ENCODE measurements at places on chromosomes 6 and 20.

DNA sequence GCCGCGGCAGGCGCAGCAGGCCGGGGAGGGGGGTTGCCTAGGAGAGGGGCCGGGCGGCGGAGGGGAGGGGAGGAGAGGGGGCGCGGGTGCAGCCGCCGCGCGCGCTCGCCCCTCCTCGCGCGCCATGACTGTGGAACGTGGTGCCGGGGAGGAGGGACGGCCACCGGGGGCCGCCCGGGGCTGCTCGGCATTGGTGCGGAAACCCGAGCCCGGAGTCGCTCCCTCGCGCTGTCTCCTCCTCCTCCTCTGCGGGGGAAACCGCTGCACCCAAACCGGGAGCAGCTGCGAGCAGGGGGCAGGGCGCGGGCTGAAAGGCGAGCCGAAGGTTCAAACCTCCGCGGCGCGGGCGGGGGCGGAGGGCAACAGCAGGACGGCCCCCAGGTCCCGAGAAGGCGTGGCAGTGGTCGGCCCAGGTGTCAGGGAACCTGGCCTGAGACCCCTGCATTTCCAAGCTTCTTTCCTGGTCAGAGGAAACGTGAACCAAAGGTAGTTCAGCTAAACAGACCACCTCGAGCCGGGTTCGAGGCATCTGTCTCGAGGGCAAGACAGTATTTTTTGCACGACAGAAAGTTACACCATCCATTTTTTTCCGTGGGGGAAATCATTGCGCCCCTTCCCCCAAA is 1.4 kb upstream of the TRERF1 start:
- DNase-seq, result peak; percentile 96

DNA sequence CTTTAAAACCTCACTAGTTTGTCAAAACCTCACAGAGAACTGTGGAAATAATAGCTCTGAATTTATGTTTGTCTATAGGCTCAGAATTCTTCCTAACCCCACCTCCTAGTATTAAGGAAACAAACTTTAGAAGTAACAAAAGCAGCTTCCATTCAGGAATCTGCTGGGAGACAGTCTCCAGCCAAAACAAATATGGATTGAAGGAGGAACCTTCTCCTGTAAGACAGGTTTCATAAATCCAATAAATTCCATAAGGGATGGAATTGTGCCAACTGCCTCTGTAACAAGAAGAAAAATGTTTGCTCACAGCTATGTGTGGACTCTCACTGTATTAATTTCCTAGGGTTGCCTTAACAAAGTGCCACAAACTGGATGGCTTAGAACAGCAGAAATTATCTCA is 7.5 kb downstream of the SYCP2 start:
- no peak for DNase-seq

GRCh38 chr6:87914637-87915395 is 132.8 kb upstream of the SPACA1 start:
- no peak for DNase-seq

DNA sequence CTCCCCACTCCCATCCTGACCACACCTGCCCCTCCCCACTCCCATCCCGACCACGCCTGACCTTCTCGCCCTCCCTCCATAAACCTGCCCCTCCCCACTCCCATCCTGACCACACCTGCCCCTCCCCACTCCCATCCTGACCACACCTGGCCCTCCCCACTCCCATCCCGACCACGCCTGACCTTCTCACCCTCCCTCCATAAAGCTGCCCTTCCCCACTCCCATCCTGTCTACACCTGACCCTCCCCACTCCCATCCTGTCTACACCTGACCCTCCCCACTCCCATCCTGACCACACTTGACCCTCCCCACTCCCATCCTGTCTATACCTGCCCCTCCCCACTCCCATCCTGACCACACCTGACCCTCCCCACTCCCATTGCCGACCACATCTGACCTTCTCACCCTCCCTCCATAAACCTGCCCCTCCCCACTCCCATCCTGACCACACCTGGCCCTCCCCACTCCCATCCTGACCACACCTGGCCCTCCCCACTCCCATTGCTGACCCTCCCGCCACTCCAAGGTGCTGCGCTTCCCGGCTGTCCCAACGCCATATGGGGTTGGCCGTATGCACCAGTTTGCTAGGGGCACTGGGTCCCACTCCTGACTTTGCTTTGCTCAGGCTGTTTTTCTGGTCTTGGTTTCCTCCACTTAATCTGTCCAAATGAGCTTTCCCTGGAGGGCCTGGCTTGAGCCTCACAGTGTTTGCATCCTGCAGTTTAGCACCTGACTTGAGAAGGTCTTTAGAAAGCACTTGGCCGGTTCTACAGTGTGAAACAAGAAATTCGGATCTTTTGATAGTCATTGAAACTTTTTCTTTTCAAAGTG is 2.9 kb downstream of the KIF25 start:
- no peak for DNase-seq

DNA sequence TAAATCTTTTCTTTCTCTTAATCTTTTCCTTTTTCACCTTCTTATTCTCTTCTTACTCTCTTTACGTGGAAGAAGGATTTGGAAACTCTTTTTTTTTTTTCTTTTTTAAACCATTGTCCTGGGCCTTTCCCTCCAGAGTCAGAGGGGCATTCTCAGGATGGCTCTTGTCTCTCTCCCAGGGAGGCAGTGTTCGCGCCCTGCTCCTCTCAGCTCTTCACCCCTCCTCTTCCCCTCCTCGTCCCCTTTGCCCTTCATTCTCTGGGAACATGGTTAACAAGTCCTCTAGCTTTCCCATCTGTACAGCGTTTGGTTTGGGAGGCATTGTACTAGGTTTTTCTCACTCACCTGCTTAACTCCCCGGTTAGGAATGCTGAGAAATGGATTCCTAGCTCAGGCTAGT is 52.0 kb upstream of the TFB1M start:
- no peak for DNase-seq
